ENCODE measurements at places on chromosomes 2 and 18. TPM values are rescaled to one million over a fixed set of nuclear protein-coding genes. Genes with fewer than 3 reads are reported as not detected.

The EFR3B gene
- total RNA-seq, result 1.0 TPM

- DNase-seq, result no peak
Measured at GRCh38 chr2:7508296-7508943, 591.2 kb downstream of the RNF144A start.

DNA sequence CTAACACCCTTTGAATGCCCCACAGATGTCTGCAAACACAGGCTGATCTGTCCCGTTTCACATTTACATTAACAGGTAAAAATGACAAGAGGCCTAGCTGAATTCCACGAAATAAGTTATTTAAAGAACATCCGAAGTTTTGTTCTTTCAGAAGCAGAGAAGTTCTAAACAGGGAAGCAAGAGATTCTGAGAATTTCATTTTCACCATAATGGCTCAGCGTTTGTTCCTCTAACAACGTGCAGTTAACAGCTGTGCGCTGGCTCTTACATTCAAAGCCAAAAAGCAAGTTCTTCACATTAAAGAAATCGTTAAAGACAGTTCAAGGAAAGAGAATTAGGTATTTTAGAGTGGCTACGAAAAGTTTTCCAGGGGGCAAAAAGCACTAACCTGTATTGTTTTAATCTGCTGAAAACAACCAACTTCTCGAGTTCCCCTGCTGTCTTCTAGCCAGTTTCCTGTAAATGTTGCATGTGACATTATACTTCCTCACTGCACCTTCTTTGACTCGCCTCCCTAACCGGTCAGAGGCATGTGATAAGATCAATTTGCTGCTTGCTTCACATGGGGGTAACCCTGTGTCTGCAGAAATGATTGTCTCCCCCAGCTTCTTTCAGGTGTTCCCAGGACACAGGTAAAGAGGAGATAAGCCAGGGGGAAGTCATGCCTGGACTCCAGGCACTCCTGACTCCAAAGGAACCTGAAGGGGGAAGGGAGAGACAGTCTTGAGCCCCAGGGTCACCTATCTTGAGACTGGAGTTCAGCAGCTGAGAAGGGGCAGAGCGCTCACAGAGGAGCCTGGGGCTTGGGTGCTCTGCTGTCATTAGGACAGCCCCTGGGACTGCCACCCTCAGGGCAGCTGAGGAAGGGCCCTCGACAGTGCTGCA is 36.8 kb upstream of the WIPF1 start:
- DNase-seq, result peak; percentile 69

GRCh38 chr18:76995896-76996295 is 136.7 kb downstream of the MBP start:
- no peak for DNase-seq

- no peak for DNase-seq
Measured at GRCh38 chr2:192775011-192775410, 580.3 kb upstream of the TMEFF2 start.

The AMER3 gene
- total RNA-seq, result not detected

GRCh38 chr2:148667113-148667836 is 22.7 kb downstream of the EPC2 start:
- no peak for DNase-seq

The MYOM1 gene
- total RNA-seq, result 0.89 TPM

- DNase-seq, result no peak
Measured at GRCh38 chr2:173891315-173892037, 73.7 kb downstream of the SP3 start.

DNA sequence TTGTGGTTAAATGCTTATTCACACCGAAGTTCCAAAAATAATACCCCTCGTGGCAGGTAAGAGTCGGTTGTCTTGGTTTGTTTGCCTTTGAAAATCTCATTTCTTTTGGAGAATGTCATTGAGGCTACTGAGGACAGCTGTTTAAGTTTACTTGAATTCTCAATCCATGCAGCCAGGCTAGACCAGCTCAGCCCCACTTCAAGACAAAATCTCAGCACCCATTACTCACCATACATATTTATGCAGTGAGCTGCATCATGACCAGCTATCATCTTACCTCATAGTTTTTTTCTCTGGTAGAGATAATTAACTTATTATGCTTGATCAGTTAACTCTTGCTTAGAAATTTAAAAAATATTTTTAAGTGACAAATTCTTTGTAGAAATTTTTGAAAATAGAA is 115.9 kb downstream of the HAUS1 start:
- no peak for DNase-seq

The AFG3L2 gene
- 56.5 TPM for total RNA-seq

DNA sequence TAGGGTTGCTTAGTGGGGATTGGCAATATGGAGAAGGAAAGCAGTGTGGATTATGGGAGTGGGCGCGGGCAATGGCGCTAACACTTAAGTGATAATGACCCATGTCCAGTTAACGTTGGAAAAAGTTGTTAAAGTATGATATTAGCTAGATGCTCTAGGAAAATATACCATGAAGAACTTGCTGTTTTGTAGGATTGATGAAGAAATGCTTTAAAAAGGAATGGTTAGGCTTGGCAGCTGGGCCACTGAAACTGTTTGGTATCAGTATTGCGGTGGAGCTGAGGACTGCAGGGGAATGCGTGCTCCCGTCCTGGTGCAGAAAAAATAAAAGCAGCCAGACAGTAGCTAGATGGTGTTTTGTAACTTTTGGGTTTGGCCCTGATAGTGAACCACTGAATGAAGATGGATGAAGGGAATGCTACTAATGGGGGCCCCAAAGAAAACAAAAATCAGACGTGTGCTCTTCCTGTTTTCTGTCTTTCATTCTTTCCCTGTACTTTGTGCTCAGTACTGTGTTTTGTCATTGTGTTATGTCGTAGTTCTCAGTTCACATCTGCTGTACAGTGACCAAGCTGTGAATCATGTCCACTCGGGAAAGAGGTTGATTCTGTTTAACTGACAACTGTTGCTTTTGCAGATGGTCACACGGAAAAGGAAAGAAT is 999 bp downstream of the INSIG2 start:
- DNase-seq, result peak; percentile 59

GRCh38 chr2:197599285-197599965 is 76.0 kb downstream of the RFTN2 start:
- peak; percentile 50 for DNase-seq

The CAPN14 gene
- total RNA-seq, result 0.64 TPM

The CYP1B1 gene
- total RNA-seq, result 6.3 TPM
